ENCODE measurements at places on chromosomes 11 and 22.

DNA sequence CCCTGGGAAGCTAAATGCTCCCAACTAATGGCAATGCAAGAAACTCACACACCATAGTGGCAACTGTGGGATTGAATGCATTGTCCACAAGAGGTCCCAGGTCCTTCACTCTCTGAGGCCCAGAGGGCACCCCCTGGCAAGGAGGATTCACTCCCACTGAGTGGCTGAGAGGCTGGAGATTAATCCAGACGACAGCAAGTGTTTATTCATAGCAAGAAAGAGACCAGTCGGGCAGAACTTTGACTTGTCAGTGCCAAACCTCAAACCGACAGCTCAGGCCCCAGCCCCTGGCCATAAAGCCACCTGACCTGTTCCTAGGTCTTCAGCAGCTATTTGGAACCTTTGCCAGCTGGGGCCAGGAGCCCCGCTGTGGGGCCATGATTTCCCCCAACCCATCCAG, 54.5 kb upstream of the MPEG1 start:
- DNase-seq: no peak

DNA sequence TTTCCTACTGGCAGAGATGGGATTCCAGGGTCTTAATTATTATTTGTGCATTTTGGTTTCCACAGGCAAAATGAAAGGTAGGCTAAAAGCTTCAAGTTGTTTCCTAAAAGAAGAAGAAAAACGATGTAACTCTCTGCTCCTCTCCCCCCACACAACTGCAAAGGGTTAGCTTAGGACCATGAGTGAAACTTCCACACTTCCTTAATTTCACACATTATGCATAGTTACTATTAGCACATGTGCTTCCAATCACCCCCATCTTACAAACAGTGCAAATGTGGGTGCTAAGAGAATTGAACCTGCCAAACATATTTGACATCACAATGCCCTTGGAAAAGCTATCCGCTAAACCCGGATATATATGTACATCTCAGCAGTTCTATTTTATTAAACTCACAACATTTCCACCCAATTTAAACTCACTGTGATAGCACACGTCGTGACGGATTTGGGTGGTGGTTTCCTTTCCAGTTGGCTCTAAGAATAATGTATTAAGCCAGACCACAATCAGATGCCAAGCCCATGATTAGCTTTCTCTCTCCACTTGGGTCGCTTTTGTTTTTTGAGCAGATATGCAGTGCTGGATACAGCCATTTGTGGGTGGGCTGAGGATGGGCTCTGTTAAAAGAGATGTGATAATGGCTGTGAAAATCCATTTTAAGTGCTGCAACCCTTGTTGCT, 245.0 kb upstream of the POU2AF2 start:
- no peak for DNase-seq

- DNase-seq: no peak
These were observed 22.0 kb upstream of the CABP2 start for GRCh38 chr11:67545280-67545679.

GRCh38 chr22:19679522-19680101, 34.7 kb upstream of the SEPTIN5 start:
- DNase-seq: no peak

GRCh38 chr11:125532668-125533067, 36.6 kb upstream of the FEZ1 start:
- no peak for DNase-seq

DNA sequence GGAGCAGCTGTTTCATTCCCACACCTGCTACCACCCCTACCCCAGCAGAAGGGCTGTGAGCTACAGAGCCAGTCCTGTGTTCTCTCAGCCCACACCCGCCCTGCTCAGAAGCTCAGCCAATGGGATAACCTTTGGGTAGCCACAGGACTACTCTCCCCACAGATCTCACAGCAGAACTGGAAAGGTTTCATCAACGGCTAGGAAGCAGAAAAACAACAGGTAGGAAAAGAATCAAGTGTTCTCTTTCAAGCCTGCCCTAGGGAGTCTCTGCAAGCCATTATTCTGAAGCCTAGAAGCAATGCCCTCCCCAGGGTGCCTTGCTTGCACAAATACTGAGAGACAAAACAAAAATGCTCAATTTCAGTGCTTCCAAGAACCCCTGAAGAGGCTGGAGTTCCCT, 77.2 kb downstream of the TMPRSS5 start:
- DNase-seq: no peak

DNA sequence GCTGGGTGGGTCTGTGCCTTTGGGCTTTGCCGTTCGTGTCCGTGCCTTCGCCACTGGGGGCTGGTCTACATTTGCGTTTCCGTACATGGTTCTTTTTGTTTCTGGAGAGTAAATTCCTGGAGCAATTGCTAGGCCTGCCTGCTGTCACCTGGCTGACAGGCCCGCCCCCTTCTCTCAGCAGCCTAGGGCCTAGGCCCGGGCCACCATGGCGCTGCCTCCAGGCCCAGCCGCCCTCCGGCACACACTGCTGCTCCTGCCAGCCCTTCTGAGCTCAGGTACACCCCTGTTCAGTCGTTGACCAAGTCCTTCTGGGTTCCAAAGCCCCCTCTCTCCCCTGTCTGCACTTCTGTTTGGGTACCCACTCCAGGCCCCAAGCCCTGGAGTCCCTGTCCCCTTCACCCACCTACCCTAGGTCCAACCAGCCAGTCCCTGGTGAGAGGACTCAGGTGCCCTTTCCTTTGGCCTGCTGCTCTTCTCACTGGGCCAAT, 649 bp downstream of the TMEM25 start:
- no peak for DNase-seq

DNA sequence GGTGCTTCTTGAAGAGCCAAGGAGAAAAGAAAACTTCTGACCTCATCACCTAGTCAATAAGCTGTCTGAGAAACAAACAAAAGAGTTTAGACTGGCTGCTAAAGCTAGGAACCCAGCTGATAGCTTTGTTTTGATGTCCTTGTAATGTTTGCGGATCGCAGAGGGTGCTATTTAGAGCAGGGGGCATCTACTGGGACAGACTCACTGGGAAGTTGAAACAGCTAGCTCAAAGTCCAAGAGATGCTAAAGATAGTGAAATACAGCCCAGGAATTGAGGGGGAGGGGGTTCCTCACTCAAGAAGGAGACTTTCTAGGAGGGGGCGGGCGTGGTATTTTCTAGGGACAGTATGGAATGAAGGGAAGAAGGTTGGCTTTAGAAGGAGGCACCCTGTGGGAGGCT, 18.9 kb downstream of the ZBTB16 start:
- DNase-seq: no peak
